ENCODE measurements at places on chromosomes 16 and 17. TPM values are rescaled to one million over a fixed set of nuclear protein-coding genes. Genes with fewer than 3 reads are reported as not detected.

Gene DNAI2
- 19.6 TPM for total RNA-seq

Gene SMIM5
- 2.0 TPM for total RNA-seq

Gene HAS3
- total RNA-seq, result 4.7 TPM

Gene HOXB3
- 10.6 TPM for total RNA-seq

Gene CLDN9
- total RNA-seq, result 0.39 TPM

Measured in testis (tissue), 5 donors.